Mesendoderm (in vitro differentiated cells): ENCODE measurements at places on chromosomes 3 and 15.

DNA sequence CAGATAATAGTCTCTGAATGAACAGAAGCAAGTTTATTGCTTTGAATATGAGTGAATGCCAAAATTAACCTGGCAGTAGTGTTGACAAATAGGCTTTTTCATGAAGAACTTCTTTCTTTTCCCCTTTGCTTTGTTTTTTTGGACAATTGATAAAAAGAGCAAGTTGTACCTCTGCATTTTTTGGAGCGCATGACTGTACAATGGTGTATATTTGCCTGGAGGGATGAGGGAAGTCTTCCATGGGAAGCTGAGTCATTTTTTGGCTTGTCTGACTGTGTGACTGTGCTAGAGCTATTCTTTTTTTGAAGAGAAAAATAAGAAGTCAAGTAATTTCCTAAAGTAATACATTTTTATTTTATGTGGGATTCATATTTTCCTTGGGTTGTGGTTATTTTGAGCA lies 186.9 kb downstream of the KLHL25 start:
- no peak overlapping the region for H3K27ac ChIP-seq
- H3K4me1 ChIP-seq = no peaks in the 10 kb centered on the region

DNA sequence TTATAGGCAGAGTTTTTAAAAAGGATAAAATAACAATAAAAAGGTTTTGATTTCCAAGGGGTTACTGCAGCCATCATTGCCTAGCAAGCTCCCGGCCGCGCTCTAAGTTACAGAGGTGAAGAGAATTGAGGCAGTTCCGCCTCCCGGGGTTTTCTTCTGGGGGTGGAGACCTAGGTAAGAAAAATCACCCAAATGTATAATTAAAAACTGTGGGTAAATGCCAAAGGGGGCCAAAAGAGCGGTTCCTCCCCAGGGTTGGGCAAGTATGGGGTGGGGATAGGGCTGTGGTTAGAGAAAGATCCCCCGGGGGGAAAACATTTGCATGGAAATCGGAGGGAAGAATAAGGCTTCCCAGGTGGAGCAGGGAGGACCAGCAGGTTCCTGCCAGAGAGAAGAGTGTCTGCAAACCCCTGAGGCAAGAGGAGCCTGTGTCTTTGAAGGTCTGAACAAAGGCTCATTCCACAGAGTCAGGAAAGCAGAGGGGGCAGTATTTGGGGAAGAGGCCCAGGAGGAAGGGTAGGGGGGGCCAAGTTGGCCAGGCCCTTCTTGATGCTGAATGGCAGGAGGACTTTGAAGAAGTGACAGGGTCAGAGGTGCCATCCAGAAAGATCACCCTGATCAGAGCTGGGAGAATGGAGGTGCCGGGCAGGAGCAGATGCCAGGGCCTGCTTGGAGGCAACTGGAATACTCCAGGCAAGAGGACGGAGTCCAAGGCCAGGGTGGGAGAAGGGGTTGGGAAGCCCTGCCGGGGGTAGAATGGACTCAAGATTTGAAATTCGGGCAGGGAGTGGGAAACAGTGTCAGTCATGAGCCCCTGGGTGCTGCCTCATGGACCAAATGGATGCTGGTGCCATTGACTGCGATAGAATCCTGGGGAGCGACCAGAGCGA lies 152.9 kb upstream of the RGMA start:
- H3K27me3 ChIP-seq = no peaks in the 10 kb centered on the region
- H3K36me3 ChIP-seq = no peaks in the 10 kb centered on the region
- H3K4me1 ChIP-seq = peaks cover 2% of the 10 kb centered on the region

DNA sequence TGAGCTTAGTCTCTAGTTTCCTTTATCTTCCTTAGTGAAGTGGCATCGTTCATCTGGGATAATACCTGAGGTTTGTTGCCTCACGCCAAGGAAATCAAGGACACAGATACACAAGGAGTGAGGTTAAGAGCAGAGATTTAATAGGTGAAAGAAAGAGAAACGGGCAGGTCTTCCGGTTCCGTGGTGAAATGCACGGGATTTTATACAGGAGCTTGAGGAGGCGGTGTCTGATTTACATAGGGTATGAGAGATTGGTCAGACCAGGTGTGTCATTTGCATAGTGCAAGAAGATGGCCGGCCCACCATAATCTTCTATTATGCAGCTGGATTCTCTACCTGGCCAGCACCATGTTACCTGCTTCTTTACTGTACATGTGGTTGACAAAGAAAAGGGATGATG lies 17.2 kb downstream of the ARRDC4 start:
- H3K27me3 ChIP-seq = no peaks in the 10 kb centered on the region
- no peak overlapping the region for H3K4me3 ChIP-seq
- H3K27ac ChIP-seq = no peak overlapping the region
- no peaks in the 10 kb centered on the region for H3K4me1 ChIP-seq
- H3K36me3 ChIP-seq = no peaks in the 10 kb centered on the region

DNA sequence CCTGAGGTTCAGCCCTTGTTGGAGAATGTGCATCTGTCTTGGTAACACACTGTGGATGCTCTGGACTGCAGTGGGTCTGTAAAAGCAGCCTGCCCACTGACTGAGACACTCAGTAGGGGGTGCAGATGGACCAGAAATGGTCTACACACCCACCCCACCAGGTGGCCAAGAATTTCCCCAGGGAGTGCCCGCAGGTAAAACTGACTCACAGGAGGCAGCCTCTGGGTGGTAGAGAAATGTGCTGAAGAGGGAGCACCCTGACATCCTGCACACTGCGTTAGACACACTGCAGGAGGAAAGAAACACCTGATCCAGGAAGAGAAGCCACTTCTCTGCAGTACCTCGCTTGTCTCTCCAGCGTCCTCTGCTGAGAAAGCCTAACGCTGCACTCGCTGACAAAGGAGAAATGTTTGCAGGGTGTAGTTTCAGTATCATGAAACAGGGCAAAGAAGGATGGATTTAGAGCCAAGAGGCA lies 109.5 kb upstream of the ABHD17C start:
- no peak overlapping the region for H3K4me3 ChIP-seq
- no peak overlapping the region for H3K27ac ChIP-seq
- no peaks in the 10 kb centered on the region for H3K36me3 ChIP-seq
- no peaks in the 10 kb centered on the region for H3K4me1 ChIP-seq

DNA sequence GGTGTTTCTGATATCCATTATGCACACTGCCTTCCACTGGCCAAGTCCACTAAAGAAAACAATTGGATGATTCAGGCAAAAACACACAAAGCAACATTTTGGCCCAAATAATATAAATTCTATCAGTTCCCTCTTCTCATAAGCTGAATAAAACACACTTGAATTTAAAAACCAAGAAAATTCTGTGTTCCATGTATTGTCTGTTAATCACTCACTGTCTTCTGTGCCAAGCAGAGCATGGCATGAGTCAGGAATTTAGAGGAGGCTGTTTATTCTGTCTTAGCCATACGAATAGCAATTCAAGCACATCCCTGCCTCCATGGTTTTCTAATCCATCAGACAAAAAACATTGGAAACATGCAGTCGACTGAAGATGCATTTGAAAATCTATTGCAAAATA lies 215.6 kb upstream of the UMPS start:
- no peaks in the 10 kb centered on the region for H3K27me3 ChIP-seq
- H3K4me1 ChIP-seq = no peaks in the 10 kb centered on the region
- no peak overlapping the region for H3K4me3 ChIP-seq

DNA sequence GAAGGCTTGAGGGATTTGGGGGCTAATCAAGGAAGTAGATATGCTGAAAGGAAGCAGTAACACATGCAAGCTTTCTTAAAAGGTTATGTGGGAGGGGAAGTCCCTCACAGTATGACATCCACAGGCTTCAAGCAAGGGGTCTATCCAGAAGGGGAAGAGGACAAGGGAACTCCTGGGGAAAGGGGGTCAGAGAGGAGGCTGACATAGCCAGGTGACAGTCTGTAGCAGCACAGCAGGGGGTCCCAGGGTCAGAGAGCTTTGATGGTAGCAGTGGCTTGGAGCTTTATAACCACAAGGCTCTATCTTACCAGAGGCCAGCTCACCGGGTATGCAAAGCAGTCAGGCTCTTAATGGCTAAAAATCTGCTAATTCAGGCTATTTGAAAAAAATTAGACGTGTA lies 150.6 kb upstream of the NSMCE3 start:
- no peaks in the 10 kb centered on the region for H3K27me3 ChIP-seq
- peaks cover 7% of the 10 kb centered on the region for H3K4me1 ChIP-seq
- no peaks in the 10 kb centered on the region for H3K36me3 ChIP-seq

- no peaks in the 10 kb centered on the region for H3K27me3 ChIP-seq
- H3K4me3 ChIP-seq = no peak overlapping the region
- H3K4me1 ChIP-seq = no peaks in the 10 kb centered on the region
- no peak overlapping the region for H3K27ac ChIP-seq
- no peaks in the 10 kb centered on the region for H3K36me3 ChIP-seq
- no peak for DNase-seq
These were observed 231.0 kb upstream of the THRB start for GRCh38 chr3:24725514-24726255.

DNA sequence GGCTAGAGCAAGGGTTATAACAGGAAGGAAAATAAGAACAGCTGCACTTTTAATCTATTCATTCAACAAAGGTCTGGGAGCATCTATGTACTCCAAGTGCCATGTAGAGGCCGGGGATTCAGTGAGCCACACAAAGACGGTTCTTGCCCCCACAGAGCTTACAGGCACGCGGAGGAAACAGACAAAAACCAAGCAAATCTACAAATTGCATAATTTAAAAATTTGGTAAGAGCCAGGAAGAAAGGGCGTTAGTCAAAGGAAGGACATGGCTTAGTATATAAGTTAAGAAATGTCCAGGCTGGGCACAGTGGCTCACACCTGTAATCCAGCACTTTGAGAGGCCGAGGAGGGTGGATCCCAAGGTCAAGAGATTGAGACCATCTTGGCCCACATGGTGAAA lies 10.4 kb upstream of the GREM1 start:
- H3K4me3 ChIP-seq = no peak overlapping the region
- DNase-seq = no peak
- H3K27me3 ChIP-seq = no peaks in the 10 kb centered on the region
- no peaks in the 10 kb centered on the region for H3K4me1 ChIP-seq
- no peaks in the 10 kb centered on the region for H3K36me3 ChIP-seq

GRCh38 chr15:57091636-57092035 lies 173.2 kb downstream of the TCF12 start:
- H3K27ac ChIP-seq = no peak overlapping the region
- no peaks in the 10 kb centered on the region for H3K36me3 ChIP-seq
- DNase-seq = no peak
- H3K27me3 ChIP-seq = no peaks in the 10 kb centered on the region
- no peaks in the 10 kb centered on the region for H3K4me1 ChIP-seq

GRCh38 chr3:120028271-120029047 lies 65.8 kb downstream of the GSK3B start:
- no peaks in the 10 kb centered on the region for H3K36me3 ChIP-seq
- H3K27ac ChIP-seq = no peak overlapping the region
- no peak overlapping the region for H3K4me3 ChIP-seq
- H3K4me1 ChIP-seq = peaks cover 8% of the 10 kb centered on the region

DNA sequence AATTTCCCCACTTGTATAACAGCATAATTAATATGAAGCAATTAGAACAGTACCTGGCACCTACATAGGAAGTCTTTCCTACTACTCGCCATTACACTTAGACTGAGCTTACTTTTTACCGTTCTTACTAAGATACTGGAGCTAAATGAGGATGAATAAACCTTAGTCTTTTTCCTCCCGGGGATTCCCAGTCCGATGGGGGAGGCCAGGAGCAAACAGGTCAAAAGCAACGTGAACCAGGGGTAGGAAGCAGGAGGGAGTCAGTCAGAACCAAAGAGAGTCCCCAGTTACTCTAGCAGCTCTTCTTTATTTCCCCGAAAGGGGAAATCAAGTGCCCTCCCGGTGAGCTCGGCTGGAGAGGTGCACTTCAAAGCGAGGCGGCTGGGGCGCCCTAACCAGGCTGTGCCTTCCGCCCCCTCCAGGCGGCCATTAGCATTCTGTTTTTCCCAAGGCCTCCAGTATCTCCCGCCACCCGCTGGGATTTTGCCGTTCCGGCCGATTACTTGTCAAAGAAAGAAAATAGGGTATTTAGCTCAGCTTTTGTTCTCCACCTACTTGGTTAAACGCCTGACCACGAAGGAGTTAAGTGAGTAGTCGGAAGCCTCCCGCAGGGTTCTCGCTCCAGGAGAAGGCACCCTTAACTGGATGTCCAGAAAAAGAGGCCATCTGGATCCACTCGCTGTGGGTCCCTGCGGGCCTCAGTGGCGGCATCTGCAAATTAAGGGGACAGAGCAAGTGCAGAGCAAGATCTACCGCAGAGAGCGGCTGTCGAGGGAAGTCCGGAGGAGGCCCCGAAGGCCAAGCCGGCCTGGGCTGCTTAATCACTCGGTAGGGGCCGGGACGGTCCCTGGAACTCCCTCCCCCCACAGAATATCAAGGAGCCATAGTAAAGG lies 6.3 kb upstream of the EOMES start:
- peak overlapping the region; percentile 79 for H3K27ac ChIP-seq
- DNase-seq = peak; percentile 95
- no peaks in the 10 kb centered on the region for H3K27me3 ChIP-seq
- peaks cover 14% of the 10 kb centered on the region for H3K4me1 ChIP-seq

DNA sequence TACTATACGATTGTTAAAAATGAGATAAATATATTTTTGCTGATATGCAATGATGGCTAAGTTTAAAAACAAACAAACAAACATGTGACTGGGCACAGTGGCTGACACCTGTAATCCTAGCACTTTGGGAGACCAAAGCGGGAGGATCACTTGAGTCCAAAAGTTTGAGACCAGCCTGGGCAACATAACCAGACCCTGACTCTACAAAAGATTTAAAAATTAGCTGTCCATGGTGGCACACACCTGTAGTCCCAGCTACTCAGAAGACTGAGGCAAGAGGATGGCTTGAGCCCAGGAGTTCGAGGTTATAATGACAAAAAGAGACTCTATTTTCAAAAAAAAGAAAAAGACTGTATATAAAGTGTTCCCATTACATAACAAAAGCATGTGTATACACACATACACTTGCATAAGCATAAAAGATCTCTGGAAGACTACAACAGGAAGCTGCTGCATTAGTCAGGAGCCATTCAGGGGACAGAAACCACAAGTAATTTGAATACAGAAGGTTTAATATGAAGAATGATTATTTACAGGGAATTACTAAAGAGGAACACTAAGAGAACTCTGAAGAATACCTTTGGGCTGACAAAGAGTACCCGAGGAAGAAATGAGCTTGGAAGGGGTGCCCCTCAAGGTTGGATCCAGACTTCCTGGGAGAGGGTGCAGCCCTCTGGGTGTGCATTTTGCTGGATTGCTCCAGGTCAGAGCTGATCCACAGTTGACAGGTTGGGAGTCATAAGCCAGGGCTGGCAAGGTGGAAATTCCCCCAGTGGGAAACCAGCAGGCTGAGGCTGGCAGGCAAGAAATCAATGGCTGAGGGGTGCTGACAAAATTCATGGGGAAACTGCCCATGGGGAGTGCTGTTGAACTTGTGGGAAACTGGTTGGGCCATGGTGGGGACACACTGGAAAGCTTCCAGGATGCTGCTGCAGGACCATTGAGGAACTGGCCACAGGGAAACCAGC lies 9.3 kb upstream of the TM4SF18 start:
- H3K4me3 ChIP-seq = no peak overlapping the region
- H3K36me3 ChIP-seq = no peaks in the 10 kb centered on the region
- DNase-seq = no peak

- H3K27ac ChIP-seq = no peak overlapping the region
- no peak overlapping the region for H3K4me3 ChIP-seq
- DNase-seq = no peak
- no peaks in the 10 kb centered on the region for H3K4me1 ChIP-seq
These were observed 7.9 kb upstream of the ANO10 start for GRCh38 chr3:43629741-43630140.

- no peaks in the 10 kb centered on the region for H3K36me3 ChIP-seq
- H3K27ac ChIP-seq = peak overlapping the region; percentile 69
- H3K4me1 ChIP-seq = peaks cover 13% of the 10 kb centered on the region
- no peak overlapping the region for H3K4me3 ChIP-seq
- peak; percentile 26 for DNase-seq
These were observed 57.3 kb upstream of the MYRIP start for GRCh38 chr3:39752019-39752637.
